Left colon (tissue), 2 donors: ENCODE measurements at places on chromosomes 16 and 17.
A peak's percentile ranks its signal among the peaks of the same experiment; 100 is the strongest.

GRCh38 chr17:79923974-79924638 lies 84.9 kb upstream of the CBX4 start:
- DNase-seq = peak; percentile 76

DNA sequence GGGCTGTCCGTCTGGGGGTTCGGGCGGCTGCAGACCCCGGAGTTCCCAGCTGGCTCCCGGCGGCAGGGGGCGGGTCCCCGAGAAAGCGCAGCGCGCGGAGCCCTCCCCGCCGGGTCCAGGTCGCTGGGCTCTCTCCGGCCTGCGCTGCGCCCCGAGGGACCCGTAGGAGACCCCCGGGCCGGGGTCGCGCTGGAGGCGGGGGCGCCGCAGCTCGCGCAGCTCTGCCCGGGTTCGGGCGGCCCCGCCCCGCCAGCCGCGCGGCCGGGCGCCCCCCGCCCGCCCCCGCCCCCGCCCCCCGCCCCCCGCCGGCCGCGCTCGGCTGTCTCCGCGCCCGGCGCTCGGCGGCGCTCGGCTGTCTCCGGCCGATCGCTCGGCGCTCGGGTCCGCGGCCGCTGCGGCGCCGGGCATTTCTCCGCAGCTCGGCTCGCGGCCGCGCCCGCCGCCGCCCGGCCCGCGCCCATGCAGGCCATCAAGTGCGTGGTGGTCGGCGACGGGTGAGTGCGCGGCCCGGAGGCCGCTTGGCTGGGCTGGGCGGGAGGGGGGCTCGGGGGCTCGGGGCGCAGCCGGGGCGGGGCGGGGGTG lies at the start of gene RAC3:
Gene RAC3, plus strand, starts transcription at position 376 of the 582 bp plus-strand sequence. Its CDS starts 84 bp downstream, at position 460.
- DNase-seq = no peak

DNA sequence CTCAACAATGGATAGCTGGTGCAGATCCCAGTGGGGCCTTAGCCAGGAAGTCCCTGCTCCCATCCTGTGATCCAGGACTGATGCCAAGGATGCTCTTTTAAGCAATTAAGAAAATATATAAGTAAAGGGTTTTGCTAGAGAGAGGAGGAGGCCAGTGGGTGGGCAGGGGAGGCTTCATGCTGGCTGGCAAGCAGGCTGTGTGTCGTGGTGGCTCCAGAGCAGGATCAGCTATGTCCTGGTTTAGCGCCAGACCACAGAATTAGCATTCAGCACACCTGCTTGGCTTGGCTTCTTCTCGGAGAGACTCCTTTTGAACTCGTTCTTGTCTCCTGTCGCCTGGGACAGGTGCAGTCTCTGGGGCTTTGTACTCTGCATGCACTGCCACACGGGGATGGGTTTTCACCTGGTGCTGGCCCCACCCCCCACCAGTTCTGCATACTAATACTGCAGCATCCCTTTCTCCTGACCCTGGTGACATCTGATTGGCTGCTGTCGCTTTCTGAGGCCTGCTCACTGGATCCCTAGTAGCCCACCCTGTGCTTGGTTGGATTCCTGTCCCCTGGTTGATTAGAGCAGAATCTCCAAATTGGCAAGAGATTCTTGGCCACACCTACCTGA lies 66.1 kb downstream of the PLD6 start:
- DNase-seq = no peak

DNA sequence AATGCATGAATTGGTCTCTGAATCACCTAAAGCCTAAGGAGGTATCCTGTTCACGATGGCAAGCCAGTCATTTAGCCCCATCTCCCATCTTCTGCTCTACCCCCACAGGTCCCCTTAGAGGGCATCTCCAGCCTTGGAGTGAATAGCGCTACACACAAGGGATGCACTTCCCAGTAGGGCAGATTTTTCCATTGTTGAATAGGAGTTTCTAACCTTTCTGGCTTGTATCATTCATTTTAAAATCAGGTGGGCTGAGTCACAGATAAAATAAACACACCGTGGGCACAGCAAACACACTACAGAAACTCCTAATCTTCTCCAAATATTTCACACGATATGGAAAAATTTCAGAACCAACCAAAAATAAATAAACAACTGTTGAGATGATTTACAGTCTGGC lies 201.2 kb upstream of the NOG start:
- DNase-seq = no peak

GRCh38 chr16:48369765-48370164 lies 15.4 kb downstream of the SIAH1 start:
- DNase-seq = no peak

GRCh38 chr17:38747463-38748148 lies 530 bp downstream of the PCGF2 start:
- DNase-seq = peak; percentile 70

DNA sequence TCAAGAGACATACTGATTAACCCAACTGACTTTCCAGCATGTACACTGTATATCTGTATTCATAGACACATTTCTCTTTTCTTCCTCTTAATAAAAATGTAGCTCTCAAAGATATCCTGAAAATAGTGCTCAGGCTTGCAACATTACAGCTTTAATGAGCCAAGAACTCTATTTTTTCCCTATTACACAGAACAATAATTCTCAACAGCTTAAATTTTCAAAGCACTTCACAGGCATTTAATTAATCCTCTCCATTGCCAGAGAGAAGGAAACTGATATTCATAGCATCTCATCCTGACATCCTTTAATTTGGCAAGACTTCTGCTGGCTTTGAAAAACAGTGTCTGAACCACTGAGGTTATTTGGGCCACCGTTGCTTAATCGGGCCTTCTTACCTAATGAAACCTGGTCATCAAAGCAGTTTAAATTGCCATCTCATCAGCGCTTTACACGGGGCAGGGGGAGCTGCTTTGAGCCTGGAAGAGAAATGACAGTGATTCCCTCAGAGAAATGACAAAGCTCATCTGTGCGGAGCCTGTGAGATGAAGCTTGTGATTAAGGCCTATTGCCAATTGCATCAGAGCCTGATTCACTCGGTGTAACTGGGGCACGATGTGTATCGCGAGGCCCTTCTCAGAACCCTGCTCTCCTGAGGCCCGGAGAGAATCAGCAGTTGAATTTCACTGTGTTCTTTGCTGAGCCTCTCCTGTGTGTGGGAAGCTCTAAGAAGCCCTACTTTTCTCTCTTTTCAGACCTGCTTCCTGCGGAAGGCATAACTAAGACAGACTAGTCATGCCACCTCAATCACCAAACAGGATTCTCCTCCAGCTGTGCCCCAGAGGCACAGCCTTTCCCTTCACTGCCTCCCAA lies 8.5 kb upstream of the SIAH1 start:
- no peak for DNase-seq

- DNase-seq = peak; percentile 11
Measured at GRCh38 chr16:154217-155030, 2.0 kb downstream of the HBZ start.

DNA sequence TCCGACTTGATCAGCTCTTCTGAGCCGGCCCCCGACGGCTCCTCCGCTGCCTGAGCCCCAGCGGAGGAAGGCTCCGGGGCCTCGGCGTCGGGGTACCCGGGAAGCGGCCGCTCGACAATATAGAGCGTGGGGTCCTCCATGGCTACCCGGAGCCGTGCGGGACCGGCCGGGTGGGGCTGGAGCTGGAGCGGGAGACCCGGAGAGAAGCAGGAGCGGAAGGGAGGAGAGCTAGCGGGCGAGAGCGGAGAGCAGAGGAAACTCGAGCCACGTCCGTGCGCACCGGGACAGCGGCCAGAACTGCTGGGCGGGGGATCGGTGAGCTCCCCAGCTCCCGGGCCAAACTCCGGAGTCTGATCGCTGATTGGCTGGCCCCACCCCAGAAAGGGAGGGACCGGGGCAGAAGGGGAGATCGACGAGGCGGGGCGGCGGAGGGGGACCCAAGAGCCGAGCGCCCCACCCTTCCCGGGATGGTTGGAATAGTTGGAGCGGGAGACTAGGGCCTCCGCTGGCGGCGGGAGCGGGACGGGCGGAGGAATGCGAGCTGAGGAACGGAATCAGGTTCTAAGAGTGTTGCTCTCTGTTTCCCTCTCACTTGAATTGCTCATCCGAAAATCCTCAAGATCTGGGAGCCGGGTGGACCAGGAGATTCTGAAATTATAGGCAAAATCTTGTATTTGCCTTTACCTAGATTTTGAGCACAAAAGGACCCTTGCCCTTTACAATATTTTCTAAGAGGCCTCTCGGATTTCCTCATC lies at the start of gene CAVIN1:
Gene CAVIN1, minus strand, starts transcription at position 299 of the 755 bp plus-strand sequence. Its CDS starts 159 bp downstream, at position 140.
- peak; percentile 88 for DNase-seq

DNA sequence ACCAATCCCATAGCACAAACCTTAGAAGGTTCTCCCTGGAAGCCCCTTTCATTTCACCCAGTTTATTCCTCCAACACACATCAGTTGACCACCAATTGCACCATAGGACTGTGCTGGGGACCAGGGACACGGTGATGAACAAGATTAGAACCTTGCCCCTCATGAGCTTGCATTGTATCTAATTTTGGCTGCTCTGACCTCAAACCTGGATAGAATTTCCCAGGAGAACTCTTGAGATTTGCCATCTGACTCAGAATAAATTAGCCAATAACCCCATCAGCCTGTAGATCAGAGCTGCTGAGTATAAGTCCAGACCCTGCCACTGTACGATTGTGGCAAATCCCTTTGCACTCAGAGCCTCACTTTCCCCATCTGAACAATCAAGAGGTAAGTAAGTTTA lies 52.1 kb downstream of the CDH11 start:
- no peak for DNase-seq

GRCh38 chr16:89143911-89144675 lies 27.5 kb upstream of the CDH15 start:
- no peak for DNase-seq

- no peak for DNase-seq
Measured at GRCh38 chr16:54503856-54504219, 217.3 kb upstream of the IRX3 start.

DNA sequence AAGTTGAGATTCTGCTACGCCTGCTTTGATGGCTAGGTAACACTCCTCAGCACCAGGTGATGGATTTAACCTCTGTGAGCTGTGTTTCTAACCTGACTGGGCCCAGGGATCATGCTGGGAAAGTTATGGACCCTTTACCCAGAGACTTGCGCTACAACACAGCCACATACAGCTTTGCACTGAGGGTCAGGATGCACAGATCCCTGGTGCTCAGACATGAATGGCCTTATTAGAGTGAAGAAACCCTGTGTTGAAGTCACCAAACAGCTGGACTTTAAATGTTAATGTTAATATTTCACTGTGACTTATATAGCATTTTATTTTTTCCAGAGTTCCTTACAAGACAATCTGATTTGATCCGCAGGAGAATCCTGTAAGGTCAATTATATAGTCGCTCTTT lies 114.3 kb downstream of the MSI2 start:
- no peak for DNase-seq

DNA sequence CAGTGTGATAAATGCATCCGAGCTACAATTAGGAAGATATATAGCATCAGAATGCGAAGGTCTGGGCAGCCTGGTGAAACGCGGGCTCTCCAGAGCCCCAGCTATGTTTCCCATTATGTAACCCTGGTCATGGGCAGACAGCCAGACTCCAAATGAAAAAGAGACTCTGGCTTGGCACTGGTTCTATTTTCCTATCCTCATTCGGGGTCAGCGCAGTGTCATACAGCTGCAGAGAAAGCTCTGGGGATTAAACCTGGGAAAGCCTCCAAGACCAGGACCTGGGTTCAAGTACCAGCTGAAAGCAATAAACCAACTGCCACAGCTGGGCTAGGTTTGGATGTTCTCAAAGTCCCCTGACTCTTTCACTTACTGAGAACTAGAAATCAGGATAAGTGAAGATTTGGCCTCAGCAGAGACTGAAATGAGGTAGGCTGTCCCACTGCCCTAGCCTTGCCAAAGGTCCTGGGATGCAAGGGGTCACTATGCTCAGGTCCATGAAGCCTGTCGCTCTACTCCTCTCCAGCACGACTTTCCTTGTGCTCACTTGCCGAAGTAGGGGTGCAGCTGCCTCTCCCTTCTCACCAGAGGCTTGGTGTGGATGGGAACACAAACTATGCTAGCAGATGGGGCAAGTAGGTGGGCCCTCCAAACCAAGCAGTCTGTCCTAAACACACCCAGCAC lies 123.8 kb downstream of the SMG6 start:
- peak; percentile 62 for DNase-seq

- no peak for DNase-seq
Measured at GRCh38 chr16:30485818-30486436, 13.4 kb downstream of the ITGAL start.

DNA sequence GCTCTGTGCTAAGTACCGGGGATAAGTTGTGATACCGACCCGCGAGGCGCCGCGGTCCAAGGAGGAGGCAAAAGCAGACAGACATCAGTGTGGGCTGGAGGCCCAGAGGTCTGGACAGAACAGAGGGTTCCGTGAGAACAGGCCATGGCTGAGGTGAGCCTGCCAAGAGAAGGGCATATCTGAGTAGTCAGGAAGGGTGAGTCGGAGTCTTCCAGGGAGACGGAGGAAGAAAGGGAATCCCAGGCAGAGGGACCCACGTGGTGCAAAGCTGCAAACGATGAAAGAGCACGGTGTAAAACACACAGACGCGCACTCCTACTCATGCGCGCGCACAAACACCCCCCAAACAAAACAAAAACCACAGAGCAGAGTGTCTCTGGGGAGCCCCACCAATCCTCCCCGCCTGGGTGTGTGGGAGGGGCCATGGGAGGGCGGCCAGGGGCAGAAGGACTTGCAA lies 18.1 kb downstream of the RHBDL3 start:
- no peak for DNase-seq

DNA sequence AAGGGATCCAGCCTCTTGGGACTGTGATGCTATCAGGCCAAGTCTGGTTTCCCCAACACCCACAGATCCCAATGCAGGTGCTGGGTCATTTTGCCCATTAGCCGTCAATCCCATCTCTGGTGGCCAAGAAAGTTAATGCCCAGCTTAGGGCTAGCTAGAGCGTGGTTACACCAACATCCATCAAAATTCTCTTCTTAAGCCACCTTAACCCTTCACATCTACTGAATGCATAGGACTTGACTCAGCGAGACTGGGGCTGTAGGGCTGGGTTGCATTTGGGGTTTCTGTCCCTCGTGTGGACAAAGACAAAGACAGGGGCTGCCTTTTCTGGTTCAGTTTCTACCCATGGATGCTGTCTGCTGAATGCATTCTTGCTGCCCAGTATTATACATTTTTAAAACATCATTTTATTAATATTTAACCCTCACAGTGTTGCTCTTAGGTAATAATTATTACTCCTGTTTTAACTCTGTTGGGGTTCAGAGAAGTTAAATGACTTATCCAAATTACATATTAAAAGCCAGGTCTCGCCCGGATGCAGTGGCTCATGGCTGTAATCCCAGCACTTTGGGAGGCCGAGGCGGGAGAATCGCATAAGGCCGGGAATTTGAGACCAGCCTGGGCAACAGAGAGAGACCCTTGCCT lies 141.1 kb upstream of the NOL11 start:
- no peak for DNase-seq

- DNase-seq = no peak
Measured at GRCh38 chr17:59538195-59538909, 27.1 kb upstream of the DHX40 start.

- DNase-seq = no peak
Measured at GRCh38 chr17:82863383-82863940, 23.6 kb upstream of the ZNF750 start.

DNA sequence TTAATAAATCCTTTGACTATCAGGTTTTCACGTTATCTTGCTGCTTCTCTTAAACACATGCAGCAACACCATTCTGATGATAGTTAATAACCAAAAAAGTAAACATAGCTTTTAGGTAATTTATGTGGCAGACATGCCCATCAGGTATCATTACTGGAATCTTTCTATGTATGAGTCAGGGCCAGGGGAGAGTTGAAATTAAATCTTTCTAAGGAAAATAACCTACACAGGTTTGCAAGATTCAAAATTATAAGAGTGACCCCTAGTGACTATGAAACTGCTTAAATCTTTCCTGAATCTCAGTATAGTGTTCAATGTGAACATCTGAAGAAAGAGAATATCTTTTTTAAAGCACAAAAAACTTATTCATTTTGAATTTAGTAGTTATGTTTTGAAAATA lies 666.6 kb downstream of the CDH11 start:
- DNase-seq = no peak
